Endothelial cell (in vitro differentiated cells): ENCODE measurements at places on chromosomes 2 and 18. TPM values are rescaled to one million over a fixed set of nuclear protein-coding genes. Genes with fewer than 3 reads are reported as not detected.

The DUSP2 gene
- not detected for total RNA-seq

The ST8SIA5 gene
- total RNA-seq, result 0.49 TPM

The ECEL1 gene
- total RNA-seq, result not detected

The SLC39A6 gene
- 28.2 TPM for total RNA-seq

The SRBD1 gene
- 18.2 TPM for total RNA-seq

The AFG3L2 gene
- total RNA-seq, result 47.7 TPM

The IL1F10 gene
- total RNA-seq, result not detected

The RBM43 gene
- 5.7 TPM for total RNA-seq

The TAF1B gene
- total RNA-seq, result 19.5 TPM

The TTN gene
- 3.8 TPM for total RNA-seq

The RBM44 gene
- 0.44 TPM for total RNA-seq

The LYG2 gene
- total RNA-seq, result 1.7 TPM

The KCNK3 gene
- not detected for total RNA-seq

The RUFY4 gene
- total RNA-seq, result not detected
